Left cardiac atrium (tissue), 4 donors: ENCODE measurements at places on chromosomes 2 and 18. TPM values are rescaled to one million over a fixed set of nuclear protein-coding genes. Genes with fewer than 3 reads are reported as not detected.
A peak's percentile ranks its signal among the peaks of the same experiment; 100 is the strongest.

The SLC16A14 gene
- 2.0 TPM for total RNA-seq

The TWIST2 gene
- 8.3 TPM for total RNA-seq

The SLC38A11 gene
- 0.71 TPM for total RNA-seq

The EGR4 gene
- not detected for total RNA-seq

The CFC1 gene
- total RNA-seq, result 0.76 TPM

GRCh38 chr18:23401400-23402347 lies 51.4 kb upstream of the RIOK3 start:
- DNase-seq, result peak; percentile 31

DNA sequence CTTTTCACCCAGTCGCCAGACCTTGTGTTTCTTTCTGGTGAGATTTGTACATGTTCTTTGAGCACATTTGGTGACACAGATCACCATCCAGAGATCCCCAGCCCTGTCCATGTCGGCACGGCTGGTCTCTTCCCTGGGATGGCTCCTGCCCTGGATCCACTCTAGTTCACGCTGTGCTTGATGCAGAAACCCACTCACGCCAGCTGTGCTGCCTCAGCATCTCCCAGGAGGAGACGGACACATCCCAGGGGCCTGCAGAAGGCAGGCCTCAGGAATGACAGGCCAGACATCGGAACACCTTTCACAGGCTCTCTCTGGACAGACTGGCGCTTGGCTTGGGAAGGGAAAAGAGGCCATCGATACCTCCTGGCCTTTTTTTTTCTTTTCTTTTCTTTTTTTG lies 203.6 kb downstream of the ACKR3 start:
- DNase-seq, result no peak

- DNase-seq, result peak; percentile 18
Measured at GRCh38 chr2:127621981-127622431, 23.9 kb upstream of the GPR17 start.

- DNase-seq, result peak; percentile 35
Measured at GRCh38 chr2:118032169-118033013, 18.5 kb upstream of the CCDC93 start.

- no peak for DNase-seq
Measured at GRCh38 chr2:38030635-38031355, 45.2 kb downstream of the CYP1B1 start.

GRCh38 chr2:105626212-105626965 lies 118.3 kb upstream of the NCK2 start:
- DNase-seq, result no peak

- peak; percentile 27 for DNase-seq
Measured at GRCh38 chr18:63237881-63238692, 81.5 kb downstream of the BCL2 start.

- DNase-seq, result no peak
Measured at GRCh38 chr18:51234117-51235008, 36.9 kb upstream of the MEX3C start.

DNA sequence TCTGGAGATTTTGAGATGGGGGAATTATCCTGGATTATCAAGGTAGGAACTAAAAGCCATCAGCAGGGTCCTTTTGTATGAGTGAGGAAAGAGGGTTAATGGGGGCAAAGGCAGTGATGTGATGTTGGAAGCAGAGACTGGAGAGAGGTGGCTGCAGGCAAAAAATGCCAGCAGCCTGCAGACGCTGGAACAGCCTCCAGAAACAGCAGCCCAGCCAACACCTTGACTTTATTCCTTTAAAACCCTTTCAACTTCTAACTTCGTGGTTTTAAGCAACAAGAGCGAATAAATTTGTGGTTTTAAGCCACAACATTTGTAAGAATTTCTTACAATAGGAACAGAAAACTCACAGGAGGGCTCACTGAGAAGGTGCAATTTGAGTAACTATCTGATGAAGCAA lies 523.1 kb upstream of the HS6ST1 start:
- DNase-seq, result no peak

GRCh38 chr2:170578606-170579005 lies 136.5 kb upstream of the SP5 start:
- no peak for DNase-seq

GRCh38 chr18:35478520-35479435 lies 19.0 kb downstream of the INO80C start:
- no peak for DNase-seq

GRCh38 chr2:139216435-139216834 lies 436.2 kb upstream of the NXPH2 start:
- no peak for DNase-seq

GRCh38 chr2:22821458-22821857 lies 563.5 kb upstream of the KLHL29 start:
- no peak for DNase-seq

- peak; percentile 58 for DNase-seq
Measured at GRCh38 chr2:41965909-41966295, 81.9 kb upstream of the PKDCC start.

DNA sequence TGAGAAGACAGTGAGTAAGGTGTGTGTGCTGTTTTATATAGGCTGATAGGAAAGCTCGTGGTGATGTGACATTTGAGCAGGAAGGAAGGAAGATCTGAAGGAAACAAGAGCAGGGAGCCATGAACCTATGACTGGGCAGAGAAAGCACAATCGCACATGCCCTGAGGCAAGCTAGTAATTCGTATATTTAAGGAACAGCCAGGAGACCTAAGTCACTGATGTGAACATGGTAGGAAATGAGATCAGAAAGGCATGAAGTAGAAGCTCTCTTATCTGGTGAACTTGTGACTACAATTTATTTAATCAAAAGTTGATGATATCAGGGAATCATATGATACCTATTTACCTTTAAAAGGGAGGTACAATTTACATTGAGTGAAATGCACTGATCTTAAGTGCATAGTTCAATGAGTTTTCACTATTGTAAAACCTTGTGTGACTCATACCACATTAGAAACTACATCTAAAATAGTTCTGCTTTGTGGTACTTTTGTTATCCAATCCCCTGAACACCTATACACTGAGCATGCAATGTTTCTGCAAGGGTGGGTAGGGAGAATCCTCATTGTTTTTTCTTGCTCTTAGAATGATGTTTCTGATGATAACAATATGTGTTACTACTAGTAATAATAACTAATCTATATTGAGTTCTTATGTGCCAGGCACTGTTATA lies 67.5 kb downstream of the GALNT13 start:
- no peak for DNase-seq

GRCh38 chr2:47518497-47519146 lies 115.7 kb downstream of the MSH2 start:
- no peak for DNase-seq

GRCh38 chr2:179467960-179468359 lies 203.3 kb upstream of the SESTD1 start:
- no peak for DNase-seq

GRCh38 chr18:23179416-23179815 lies 44.1 kb downstream of the CABLES1 start:
- no peak for DNase-seq

DNA sequence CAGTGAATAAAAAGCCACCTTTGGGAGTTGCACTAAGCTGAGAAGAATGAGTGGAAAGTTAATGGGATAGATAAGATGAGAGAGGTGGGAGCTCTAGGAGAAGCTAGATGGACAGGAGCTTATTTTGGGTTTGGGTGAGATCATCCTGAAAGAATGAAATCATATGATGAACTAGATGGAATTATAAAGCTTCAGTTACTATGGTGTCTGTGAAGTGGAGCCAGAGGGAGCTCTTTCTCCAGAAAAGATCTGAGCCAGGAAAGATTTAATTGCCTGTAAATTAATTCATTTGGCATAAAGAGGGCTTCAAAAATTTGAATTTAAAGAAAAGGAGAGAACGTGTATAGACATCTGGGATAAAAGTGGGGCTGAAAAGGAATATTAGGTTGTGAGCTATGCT lies 10.3 kb downstream of the DNAH6 start:
- DNase-seq, result no peak

- DNase-seq, result no peak
Measured at GRCh38 chr18:6557770-6558248, 143.1 kb upstream of the L3MBTL4 start.

- DNase-seq, result no peak
Measured at GRCh38 chr18:75207310-75208154, 1.4 kb downstream of the PTGR3 start.

DNA sequence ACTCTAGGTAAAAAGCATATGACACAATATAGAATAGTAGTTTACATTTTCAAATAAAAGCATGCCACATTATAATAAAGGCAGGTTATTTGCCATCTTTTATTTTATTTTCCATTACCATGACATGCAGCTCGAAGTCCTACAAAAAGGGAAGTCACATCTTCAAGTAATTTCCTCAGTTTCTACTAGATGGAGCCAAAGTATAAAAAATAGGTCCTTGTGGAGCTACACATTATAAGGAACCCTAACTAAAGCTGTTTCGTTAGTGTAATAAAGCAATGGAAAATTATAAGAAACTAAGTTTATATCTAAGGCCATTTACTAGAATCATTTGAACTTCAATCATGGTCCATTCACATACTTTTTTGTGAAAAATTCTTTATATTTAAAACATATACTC lies 674.5 kb downstream of the KCNJ3 start:
- DNase-seq, result no peak

DNA sequence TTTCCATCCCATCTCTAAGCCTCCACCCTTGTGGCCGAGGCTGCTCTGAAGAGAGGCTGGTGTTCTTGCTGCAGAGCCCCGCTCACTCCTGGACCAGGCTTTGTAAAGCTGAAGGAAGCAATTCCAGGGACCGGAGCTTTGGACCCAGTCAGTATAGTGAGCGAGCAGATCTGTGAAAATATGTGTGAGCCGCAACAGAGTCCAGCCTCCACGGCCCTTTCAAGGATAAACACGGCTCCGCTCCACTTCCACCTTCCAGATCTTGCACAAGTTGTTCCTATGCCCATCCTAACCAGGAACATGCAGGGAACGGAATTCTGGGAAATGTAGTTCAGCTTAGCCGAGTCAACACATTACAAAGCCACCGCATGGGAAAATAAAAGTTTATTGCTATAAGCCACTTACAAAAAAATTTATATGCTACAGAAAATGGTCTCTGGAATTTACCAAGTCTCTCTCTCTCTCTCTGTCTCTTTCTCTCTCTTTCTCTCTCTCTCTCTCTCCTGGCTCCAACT lies 151.7 kb upstream of the ZNF521 start:
- peak; percentile 69 for DNase-seq

- DNase-seq, result no peak
Measured at GRCh38 chr2:138994502-138994901, 214.3 kb upstream of the NXPH2 start.

- DNase-seq, result no peak
Measured at GRCh38 chr18:67354091-67354490, 162.4 kb downstream of the DSEL start.

GRCh38 chr18:71442731-71443141 lies 1101.4 kb downstream of the CBLN2 start:
- DNase-seq, result no peak

DNA sequence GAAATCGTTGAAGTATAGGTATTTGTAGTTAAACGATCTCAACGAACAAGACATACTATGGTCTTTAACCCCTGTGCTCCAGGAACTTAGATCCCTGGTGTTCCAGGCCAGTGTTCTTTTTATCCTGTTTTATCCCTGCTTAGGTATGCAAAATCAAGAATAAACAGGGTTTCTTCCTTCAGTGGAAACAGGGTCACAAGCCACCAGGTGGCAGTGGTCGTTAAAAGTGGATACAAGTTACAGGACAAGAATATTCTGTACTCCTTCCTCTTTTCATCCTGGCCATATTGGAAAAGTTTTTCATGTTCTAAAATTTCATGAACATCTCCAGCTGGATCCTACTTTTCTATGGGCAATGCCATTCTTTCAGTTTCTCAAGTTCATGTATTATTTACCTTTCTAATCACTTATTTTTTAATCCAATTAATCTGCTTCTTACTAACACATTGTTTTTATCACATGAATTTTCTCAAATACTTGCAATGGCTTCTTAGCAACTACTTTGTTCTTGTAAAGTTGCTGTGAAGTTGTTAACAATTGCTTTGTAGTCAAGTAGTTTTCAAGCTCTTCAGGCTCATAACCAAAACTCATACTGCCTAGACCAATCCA lies 16.4 kb upstream of the HNMT start:
- peak; percentile 82 for DNase-seq
